ENCODE measurements at places on chromosomes 16 and 17.
A peak's percentile ranks its signal among the peaks of the same experiment; 100 is the strongest.

DNA sequence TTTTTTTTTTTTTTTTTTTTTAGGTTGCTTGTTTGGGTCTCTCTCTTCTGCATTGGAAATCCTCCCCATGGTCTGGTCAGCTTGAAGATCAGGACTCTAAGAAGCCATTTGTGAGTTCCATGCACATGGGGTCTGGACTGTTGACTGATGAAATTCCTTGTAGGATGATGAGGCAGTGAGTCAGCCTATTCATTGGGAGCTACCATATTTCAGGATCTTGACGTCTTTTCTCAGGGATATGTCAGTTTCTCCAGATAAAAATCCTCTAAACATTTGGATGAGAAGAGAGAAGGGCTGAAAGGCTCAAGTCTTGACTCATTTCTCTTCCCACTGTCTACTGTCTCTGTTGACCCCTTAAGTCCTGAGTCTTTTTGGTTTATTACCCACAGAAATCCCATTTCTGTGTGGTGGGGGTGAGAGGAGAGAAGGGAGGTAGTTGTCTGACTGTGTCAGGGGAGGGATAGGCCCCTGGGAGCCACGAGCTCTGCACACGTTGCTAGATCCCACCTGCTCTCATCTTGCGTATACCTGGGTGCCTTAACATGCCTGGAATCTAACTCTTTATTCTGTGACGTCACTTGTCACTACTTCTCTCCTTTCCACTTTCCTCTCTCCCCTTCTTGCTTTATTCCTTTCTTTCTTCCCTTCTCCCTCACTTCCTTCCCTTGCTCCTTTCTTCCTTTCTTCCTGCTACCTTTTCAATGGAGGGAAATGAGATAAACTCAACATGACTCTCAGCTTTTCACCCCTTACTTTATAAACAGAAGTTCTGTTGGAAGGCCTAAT lies 333.1 kb upstream of the XYLT1 start:
- no peak for DNase-seq

GRCh38 chr17:64002658-64003525 lies 4.7 kb downstream of the PRR29 start:
- DNase-seq: no peak

DNA sequence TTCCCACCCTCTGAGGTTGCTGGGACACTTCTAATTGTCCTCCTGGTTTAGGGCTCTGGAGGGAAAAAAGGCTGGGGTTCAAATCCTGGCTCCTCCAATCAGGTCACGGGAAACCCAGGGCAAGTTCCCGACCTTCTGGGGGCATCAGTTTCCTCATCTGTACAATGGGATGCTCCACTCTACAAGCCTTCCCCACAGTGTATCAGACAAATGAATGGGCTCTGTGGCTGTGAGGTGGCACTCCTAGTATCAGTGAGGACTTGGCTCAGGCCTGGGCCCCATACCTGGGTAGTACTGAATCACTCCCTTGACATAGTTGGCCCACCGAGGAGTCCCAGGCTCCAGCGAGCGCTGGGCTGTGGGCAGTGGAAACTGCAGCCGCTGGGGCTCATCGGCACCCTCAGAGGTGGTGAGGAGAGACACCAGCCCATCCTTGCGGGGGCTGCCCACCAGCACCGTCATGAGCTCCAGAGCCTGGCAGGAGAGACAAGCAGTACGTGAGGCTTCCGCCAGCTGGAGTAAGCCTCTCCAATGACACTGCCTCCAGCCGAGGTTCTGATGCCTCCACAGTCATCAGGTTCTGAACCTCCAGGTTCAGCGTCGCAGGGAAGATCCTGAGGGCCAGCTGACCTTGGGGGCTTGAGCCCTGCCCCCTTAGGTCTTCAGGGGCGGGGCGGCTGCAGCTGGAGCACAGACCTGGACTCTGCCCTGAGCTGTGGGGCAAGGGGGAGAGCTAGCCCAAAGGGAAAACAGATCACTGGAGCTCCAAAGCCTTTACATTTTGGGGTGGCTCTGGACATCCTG lies 1.2 kb downstream of the GALK1 start:
- DNase-seq: no peak

DNA sequence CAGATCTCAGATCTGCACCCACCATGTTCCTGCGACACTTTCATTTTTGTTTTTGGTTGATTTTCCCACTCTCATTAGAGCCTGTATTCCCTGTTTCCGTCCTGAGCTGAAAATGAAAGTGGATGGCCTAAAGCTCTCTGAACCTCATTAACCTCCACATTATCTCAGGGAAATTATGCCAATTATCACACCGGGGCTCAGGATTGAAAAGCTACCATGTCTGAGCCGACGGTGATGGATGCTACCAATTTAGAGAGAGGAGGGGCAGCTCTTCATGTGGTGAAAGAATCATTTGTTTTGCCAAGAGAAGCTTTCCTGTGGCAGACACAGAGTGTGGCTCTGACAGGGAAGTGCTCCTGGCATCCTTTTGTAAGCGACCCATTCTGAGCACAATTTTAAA lies 410.4 kb upstream of the CDH11 start:
- no peak for DNase-seq

GRCh38 chr17:43134774-43135453 lies 9.8 kb upstream of the BRCA1 start:
- DNase-seq: no peak

- DNase-seq: no peak
Measured at GRCh38 chr17:63646488-63646806, 24.2 kb downstream of the MAP3K3 start.

DNA sequence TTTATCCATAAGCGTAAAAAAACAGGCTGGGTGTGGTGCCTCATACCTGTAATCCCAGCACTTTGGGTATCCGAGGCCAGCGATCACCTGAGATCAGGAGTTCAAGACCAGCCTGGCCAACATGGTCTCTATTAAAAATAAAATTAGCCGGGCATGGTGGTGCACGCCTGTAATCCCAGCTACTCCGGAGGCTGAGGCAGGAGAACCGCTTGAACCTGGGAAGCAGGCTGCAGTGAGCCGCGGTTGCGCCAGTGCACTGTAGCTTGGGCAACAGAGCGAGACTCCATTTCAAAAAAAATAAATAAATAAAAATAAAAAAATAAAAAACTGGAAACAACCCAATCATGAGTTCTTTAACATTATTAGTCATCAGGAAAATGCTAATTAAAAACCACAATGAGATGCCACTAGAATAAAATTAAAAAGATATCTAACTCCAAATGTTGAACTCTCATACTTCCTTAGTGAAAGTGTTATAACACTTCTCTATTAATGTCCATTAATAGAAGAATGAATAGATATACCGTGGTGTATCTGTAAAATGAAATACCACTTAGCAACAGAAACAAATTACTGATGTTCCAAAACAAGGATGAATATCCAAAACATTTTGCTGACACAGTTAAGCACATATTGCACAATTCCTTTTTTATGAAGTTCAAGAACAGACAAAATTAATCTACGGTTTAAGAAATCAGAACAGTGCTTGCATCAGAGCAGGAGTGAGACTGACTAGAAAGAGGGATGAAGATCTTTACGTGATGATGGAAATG lies 13.1 kb downstream of the MPHOSPH6 start:
- no peak for DNase-seq

DNA sequence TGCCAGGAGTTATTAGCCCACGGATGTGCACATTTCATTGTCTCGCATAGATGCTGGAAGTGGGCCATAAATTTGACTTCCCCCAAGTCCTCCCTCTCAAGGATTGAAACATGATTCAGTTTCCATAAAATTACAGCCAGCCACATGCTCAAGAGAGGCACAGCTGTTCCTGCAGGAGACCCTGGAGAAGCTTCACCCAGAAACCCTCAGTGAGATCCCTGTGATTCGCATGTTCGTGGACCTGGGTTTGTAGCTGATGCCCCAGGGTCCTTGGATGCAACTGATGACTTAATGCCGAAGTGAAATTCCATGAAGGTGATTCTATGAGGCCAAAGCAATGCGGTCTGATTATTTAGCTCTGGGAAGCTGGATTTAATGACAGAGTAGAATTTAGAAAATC lies 24.7 kb upstream of the AQP8 start:
- no peak for DNase-seq

DNA sequence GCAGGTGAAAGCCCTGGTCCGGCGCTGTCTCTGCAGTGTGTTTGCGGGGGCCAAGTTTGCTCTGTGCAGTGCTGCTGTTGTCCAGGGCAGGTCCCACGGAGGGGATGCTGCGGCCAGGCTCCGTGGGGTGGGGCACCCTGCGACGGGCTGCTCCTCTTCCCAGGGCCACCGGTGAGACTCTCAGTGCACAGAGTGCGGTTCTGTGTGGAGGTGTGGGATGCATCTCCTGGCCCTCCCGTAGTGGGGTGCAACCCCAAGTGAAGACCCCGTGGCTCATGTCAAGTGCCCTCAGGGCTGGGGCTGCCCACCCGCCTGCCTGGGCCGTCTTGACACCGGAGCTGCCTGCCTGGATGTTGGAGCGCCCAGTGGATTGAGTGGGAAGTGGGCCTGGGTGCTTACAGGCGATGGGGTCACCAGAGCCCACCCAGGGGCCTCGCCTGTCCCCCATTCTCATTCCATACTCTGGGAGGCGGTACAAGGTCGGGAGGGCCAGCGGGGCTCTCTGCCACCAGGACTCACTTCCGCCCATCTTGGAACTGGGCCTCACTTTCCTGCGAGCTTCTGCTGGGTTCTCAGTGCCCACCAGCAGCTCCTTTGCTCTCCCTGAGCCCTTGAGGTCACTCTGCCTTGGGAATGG lies 119.9 kb downstream of the BANP start:
- DNase-seq: no peak

GRCh38 chr17:45175759-45176115 lies 14.1 kb downstream of the HEXIM2 start:
- no peak for DNase-seq

GRCh38 chr17:1953831-1954230 lies 71.3 kb downstream of the RTN4RL1 start:
- no peak for DNase-seq

- DNase-seq: no peak
Measured at GRCh38 chr16:5143761-5144620, 46.4 kb upstream of the EEF2KMT start.

DNA sequence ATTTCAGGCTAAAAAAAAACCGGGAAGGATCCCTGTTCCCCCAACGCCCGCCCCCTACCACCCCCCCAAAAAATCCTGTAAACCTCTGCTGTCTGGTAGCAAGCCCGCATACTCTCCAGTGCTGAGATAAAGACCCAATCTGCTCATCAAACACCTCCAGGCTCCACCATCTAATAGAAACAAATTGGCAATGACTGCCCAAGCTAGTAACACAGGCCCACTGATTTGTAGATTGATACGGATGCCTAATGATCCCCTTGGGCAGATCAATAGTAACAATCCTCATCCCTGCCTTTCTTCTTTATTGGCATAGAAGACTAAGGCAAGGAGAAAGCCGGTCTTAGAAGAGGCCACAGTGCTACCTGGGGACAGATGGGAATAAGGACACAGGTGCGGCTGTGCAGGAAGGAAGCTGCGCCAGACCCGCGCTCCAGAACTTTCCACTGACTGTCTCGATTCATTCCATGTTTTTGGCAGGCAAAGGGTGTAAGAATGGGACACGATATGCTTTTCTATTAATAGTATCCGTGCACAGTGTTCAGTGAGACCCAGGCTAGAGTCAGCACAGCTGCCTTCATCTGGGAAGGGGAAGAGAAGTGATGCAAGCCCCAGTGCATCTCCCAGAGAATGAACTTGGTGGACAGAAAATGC lies 407.6 kb upstream of the PSMD7 start:
- DNase-seq: no peak

GRCh38 chr17:44575403-44575802 lies 18.1 kb downstream of the FZD2 start:
- DNase-seq: no peak

DNA sequence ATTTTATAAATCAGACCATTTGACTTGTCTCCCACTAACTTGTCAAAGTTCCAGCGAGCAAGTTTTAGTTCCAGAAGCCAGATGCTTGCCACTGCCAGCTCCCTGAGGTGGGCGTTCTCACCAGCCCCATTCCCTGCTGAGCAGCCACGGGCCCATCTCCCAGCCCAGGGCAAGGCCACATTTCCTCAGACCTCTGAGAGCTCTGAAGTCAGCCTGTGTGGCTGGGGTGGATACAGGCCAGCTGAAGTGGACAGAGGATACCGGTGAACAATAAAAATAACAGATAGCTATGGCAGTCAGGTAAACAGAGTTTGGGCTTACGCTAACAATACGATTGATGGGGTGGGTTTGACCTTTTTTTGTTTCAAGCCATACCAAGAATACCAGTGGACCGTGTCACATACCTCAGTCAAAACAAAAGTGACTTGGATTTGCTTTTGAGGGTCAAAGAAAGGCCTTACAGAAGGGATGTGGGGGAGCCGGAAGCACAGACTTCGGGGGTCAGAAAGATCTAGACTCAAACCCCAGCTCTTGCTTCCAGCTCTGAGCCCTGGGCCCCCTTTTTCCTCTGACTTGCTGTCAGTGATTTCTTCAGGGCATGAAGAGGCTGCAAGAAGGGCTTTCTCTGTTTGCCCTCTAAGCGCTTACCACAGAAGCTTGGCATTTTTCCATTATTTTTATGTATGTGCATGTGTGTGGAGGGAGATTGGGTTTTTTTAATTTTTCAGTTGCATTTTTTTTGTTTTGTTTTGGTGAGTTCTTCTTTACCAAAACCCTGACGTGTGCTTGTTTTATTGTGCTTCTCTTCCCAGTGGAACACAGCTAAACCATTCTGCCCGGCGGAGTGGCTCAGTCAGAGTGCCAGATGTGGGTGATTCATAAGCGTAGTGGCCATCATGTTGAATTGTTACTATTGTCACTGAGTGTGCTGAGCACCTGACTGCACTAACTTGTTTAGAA lies 109.9 kb downstream of the GNAO1 start:
- no peak for DNase-seq

DNA sequence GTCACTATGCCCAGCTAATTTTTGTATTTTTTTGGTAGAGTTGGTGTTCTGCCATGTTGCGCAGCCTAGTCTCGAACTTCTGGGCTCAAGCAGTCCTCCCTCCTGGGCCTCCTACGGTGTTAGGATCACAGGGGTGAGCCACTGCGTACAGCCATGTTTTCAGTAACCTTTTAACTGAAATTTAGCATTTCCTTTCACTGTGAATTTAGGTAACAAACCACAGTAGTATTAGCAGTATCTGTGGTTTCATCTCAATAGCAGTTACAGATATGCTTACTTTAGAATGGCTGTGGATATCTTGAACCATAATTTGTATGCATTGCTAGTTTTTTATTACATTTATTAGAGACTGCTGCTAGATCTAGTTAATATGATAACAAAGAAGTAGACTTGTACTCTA lies 4.3 kb upstream of the RANGRF start:
- DNase-seq: no peak

GRCh38 chr16:86753399-86753798 lies 175.1 kb downstream of the FOXL1 start:
- no peak for DNase-seq

- no peak for DNase-seq
Measured at GRCh38 chr16:8814095-8814806, 16.6 kb downstream of the PMM2 start.

GRCh38 chr17:38674749-38675615 lies at the start of gene EPOP:
Gene EPOP (minus strand): TSS chr17:38674957. CDS start chr17:38674495, 462 bp downstream.
- peak; percentile 55 for DNase-seq

GRCh38 chr16:14181371-14182050 lies 110.4 kb downstream of the MRTFB start:
- no peak for DNase-seq

GRCh38 chr17:42005166-42005565 lies 12.1 kb downstream of the DNAJC7 start:
- no peak for DNase-seq

GRCh38 chr16:83137326-83137781 lies 510.6 kb downstream of the CDH13 start:
- no peak for DNase-seq

- DNase-seq: no peak
Measured at GRCh38 chr16:72246423-72246822, 74.5 kb upstream of the PMFBP1 start.
